T-cell (primary cell): ENCODE measurements at places on chromosomes 6 and 20.

DNA sequence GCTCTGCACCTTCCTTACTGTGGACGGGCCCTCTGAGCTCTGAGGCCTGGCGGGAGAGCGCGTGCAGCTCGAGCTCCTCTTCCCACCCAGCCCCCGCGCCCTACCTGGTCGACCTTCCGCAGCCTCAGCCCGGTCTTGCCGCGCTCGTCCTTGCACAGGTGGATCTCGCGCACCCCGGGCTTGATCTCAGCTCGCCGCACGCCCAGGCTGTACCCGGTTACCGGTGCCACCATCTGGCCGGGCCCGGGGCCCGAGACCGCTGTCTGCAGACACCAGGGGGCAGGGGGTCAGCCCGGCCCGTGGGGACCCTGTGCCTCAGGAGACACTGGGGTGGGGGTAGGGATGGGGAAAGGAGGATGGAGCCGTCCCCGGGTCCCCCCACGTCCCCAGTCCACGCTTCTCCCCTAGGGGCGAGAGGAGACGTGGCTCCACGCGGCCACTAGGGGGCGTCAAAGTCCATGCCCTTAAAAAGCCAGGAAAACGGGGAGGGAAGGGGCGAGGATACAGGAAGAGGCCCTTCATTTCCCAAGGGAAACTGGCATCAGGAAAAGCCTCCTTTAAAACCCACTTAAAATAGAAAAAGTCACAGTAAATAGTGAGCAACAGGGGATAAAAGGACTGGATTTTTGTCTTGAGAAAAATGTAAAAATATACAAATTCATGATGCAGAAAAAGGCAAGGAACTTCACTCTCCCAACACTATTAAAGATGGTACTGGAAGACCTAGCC, 15.5 kb downstream of the SDCBP2 start:
- peak; percentile 58 for DNase-seq

DNA sequence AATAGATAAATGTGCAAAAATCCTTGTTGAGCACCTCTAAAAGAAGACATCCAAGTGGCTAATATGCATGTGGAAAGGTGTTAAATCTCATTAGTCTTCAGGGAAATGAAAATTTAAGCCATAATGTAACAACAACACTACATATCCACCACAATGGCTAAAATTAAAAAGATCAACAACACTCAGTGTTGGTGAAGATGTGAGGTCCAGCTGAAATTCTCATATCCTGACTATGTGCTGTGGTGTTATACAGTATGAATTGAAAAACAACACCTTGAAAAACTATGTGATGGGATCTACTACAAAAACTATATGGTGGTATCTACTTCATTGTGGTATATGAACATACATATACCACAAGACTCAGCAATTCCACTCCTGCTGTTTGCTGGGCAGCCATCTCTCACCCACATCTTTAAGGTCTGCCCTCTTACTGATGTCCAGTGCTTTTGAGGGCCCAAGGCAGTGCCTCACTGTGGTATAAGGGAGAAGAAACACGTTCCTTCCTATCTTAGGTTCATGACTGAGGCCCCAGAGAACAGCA, 146.4 kb downstream of the CD83 start:
- DNase-seq = no peak

DNA sequence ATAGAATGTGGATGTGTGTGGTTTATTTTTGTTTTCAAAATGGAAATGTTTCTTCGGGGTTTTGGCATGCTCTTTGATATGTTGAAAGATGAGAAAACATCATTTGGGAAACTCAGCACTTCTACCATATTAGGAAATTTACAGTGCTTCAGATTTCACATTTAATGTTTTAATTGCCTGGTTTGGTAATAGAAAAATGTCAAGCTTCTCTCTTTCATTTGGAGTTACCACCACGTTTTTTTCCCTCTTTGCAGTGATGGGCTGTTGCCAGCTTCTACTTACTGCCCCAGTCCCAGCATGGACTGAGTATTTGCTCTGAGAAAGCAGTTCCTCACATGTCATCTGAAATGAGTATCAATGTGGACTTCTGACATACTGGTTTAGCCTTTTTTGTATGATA, 267.7 kb downstream of the PRL start:
- DNase-seq = no peak

GRCh38 chr6:131163886-131164285, 28.6 kb downstream of the AKAP7 start:
- no peak for DNase-seq

DNA sequence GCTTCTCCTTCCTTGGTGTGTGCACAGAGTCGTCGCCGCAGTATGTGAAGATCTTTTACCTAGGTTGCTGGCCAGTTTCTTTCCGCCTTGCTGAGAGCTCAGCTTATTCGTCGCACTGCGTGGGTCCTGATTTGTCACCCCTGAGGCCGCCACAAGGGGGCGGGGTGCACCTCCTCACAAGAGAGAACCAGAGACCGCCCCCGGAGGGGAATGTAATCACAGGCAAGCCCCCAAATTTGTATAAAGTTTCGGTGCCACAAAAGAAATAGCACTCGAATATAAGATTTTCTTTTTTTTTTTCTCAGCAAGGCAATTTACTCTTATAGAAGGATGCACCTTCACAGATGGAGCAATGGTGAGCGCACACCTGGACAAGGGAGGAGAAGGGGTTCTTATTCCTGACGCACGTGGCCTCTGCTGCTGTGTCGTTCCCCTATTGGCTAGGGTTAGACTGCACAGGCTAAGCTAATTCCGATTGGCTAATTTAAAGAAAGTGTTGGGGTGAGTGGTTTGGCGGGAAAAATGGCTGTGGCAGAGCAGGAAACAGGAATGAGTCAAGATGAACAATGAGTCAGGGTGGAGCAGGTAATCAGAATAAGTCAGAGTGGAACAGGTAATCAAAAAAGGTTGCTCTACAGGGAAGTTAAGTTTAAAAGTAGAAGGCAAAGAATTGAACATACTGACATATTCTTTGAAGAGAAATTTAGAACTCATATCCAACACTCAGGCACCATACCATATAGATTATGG, 19.5 kb downstream of the NCOA3 start:
- DNase-seq = no peak
